ENCODE measurements at places on chromosomes 4 and X.
A peak's percentile ranks its signal among the peaks of the same experiment; 100 is the strongest.

GRCh38 chrX:29090811-29091210 is 503.6 kb downstream of the IL1RAPL1 start:
- no peak for DNase-seq

DNA sequence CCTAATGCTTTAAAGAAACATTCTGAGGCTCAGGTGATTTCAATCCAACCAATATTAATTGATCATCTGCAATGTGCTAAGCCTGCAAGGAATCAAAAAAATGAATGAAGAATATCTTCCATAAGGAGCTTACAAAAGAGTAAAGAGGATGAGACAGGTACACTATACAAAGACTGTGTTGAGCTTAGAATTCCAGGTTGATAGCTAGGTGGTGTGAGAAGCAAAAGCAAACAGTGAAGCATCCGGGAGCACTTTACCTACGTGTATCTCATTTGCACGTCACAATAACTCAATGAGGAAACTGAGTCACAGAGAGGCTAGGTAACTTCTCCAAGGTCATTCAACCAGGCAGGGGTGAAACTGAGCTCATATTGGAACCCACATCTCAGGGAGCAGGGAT is 37.1 kb downstream of the FAM114A1 start:
- DNase-seq: no peak

DNA sequence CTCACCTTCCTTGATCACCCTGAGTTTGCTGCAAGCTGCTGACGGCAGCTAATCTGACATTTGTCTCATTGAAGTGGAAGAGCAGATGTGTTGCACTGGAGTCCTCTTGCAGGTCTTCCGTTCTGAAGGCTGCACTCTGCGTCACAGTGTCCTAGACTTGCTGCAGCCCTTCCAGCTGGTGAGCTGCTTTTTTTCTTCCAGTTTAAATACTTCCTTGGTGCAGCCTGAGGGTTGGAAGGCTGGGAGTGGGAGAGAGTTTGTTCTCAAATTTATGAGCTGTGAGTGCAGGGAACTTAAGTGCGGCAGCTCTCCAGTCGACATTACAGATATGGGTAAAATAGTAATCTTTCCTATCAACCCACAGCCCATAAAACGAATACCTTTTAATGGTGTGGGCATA is 303.6 kb upstream of the FAT1 start:
- no peak for DNase-seq

DNA sequence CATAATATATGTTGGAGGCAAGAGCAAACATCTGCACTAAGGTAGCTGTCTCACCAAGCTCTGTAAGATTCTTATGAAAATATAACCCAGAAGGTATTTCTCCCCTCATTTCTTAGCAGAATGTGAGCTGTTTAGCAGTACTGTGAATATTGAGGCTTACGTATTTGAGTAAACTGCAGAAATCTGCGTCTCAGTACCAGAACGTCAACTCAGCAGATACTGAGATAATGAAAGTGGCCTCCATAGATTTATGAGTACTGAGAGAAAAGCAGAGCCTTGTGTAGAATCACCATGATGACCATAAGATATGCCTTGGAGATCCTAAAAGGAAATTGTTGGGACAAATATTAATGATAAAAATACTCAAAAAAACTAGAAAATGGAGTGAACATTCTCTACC is 296.7 kb upstream of the TECRL start:
- DNase-seq: no peak

DNA sequence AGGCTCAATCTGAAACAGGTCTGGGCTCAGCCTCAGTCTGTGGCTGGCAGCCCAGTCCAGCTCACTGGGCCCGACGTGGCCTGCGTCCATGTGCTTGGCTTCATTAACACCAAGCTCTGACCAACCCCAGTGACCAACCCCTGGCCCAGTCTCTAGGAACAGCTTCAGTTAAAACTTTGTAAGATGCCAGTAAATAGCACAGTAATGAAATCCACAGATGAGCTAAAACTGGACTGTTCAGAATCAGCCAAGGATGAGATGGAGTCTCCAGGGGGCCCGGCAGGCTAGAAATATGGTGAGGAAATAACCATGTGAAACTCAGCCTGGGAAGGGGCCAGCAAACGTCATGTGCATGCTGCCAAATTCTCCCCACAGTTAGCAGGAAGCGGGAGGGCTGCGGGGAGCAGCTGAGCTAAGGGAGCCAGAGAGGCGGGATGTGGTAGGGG is 37.1 kb upstream of the XPNPEP2 start:
- DNase-seq: no peak

- peak; percentile 28 for DNase-seq
Observed at GRCh38 chr4:133146574-133147241, 2.4 kb upstream of the PCDH10 start.

DNA sequence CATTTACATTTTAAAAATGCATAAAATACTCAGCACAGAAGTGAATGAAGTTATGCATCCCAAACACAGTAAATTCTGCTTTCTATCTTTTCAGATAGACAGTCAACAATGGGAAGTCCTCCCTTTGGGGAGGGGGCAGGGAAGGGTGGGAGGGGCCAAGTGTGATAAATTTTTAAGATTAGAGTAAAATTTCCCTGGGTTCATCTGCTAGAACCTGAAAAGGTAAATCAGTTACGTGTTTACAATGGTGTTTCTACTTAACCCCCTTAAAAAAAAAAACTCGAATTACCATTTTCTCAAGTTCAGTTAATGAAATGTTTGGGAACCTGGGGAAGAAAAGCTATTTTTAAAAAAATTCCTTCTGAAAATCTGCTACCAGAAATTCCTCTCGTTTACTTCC is 9.1 kb downstream of the PITX2 start:
- no peak for DNase-seq

- no peak for DNase-seq
Observed at GRCh38 chrX:71671938-71672337, 4.6 kb downstream of the LOC101059915 start.

GRCh38 chr4:68693325-68694075 is 23.0 kb upstream of the UGT2B15 start:
- no peak for DNase-seq

GRCh38 chr4:74120086-74120485 is 21.1 kb upstream of the CXCL2 start:
- no peak for DNase-seq

GRCh38 chr4:100356172-100356571 is 161.7 kb downstream of the EMCN start:
- no peak for DNase-seq

DNA sequence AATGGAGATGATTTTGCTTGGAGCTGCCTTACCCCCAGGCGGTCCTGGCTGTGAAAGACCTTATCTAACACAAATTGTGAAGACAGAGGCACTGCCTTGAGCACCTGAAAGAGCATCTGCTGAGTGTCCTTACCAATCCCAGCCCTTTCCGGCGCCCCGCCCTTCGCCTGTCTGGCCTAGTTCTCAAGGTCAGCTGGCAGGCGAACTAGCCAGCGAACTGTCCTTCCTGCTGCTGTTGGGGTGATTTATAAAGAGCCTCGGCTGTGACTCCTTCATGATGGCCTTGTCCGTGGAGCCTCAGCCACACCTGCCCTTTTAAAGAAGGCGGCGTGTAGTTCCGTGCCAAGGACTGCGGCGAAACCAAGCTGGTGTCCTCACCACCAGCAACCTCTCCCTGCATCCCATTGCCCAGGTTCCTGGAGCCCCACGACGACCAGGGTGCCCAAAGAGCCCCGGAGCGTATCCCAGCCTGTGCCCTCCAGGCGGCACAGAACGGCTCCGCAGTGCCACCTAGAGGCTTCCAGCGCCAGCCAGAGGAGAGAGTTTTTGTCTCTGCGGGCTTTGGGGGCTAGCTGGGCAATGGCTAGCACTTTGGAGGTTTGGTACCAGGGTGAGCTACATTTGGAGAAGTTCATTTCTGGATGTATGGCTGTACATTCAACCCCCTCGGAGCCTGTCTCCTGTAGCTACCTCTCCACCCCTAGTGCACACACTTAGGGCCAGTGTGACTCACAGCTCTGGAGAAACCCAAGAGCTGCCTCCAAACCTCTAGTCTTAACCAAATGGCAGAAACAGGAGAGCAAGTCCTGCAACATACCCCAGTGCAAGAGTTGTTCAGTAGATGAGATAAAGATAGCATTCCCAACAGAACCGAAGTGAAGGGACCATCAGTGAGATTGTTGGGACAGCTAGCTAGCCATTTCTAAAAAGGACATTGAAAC is 36.8 kb upstream of the VMA21 start:
- DNase-seq: peak; percentile 30
